Right lung (tissue), 10 donors: ENCODE measurements at places on chromosomes 1 and 21. TPM values are rescaled to one million over a fixed set of nuclear protein-coding genes. Genes with fewer than 3 reads are reported as not detected.

Gene RIMS3
- 1.6 TPM for polyA plus RNA-seq

Gene LORICRIN
- polyA plus RNA-seq = not detected

GRCh38 chr1:49951385-49951784, 72.4 kb downstream of the AGBL4 start:
- no peak for DNase-seq

Gene GNAT2
- polyA plus RNA-seq = not detected

- no peak for DNase-seq
Observed at GRCh38 chr1:170274131-170274501, 128.4 kb downstream of the NTMT2 start.

Gene C1orf105
- 0.36 TPM for polyA plus RNA-seq

DNA sequence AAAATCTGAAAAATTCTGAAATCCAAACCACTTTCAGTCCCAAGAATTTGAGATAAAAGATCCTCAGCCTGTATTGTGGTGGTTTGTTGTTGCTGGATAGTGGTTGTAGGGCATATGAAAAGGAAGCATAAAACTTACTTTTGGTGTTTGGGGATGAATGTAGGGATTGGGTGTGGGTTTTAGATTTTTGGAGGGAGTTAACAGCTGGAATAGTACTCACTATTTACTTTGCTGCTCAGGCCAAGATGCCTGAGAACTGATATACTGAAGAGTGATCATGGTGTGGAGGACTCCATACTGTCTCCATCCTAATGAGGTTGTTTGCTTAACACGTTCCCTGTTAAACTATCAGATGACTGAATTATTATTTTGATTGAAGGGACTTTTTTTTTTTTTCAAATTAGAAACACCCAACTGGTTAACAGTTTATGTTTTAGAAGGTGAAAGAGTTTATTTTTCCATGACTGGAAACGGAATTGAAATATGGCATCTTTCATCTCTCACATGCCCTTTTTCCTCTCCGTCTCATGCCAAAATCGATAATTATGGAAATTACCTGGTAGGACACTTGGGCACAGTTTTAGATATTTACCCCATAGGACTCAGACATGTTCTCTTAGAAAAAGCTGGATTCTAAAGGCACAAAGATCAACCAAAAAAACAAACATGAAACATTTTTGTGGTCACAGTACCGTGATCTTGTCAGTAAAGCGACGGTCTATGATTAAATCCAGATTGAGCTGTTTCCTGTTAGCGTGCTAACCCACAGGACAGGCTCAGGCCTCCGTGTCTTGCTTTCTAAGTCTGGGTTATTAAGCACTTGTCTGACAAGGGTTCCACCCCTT, 37.3 kb downstream of the RGL1 start:
- DNase-seq = peak; percentile 63

DNA sequence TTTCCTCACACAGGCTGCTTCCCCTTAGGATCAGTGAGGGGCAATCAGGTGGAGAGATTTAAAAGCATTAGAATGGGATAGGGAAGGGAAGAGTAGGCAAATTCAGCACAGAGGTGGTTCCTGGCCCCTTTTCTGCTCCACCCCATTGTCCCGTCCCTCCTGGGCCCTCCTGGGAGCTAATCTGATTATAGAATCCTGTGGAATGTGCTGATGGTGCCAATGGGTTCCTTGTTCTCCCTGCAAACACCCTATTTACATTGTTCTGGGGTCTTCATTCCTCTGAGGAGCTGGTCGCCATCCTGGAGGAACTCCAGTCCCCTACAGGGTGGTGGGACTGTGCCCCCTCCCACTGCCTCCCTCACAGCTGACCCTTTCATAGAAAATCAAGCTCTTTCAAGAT, 34.4 kb upstream of the LRP8 start:
- DNase-seq = no peak

Gene SLC35F3
- polyA plus RNA-seq = 0.97 TPM

DNA sequence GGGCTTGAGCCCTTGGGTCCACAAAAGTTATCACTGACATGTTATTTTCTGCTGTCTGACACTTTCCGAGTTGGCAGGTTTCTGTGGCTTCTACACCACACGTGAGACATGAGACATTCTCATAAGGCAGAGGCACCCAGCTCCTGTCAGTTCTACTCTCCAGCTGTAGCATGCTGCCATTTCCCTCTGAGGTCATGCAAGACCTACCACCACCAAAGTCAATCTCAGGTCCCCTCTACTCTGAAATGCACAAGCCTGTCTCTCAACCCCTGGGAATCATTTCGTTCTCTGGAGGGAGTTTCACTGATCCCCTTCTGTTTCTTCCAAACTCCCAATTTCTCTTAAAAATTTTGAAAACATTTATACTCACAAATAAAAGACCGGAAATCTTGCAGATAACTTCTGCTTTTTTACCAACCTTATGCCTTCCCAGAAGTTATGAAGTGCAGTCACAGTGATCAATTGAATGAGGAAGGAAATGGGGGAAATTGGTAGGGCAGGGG, 39.5 kb upstream of the CR2 start:
- no peak for DNase-seq

- DNase-seq = no peak
Observed at GRCh38 chr1:116375887-116376728, 3.1 kb downstream of the ATP1A1 start.

- no peak for DNase-seq
Observed at GRCh38 chr1:231642618-231643017, 16.0 kb downstream of the DISC1 start.

DNA sequence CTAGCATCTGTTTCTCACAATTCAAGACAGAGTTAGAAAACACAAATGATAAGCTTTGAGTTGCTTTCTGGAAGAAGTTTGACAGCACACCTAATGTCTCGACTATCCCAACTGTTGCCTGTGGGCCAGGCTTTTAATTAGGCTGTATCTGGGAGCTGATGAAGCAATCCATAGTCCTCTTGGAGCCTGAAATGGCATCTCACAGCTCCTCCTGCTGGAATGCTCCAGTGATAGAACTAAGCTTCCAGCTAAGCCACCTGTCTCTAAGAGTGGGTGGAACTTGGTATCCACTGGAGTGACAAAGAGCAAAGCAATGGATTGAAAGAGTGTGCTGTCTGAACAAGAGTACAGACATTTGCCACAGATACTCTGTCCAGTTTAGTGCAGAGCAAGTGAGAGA, 605.3 kb upstream of the NR5A2 start:
- DNase-seq = no peak

GRCh38 chr1:209866201-209866600, 38.4 kb downstream of the UTP25 start:
- no peak for DNase-seq

GRCh38 chr1:107771377-107771776, 193.6 kb downstream of the VAV3 start:
- no peak for DNase-seq

GRCh38 chr1:1419813-1420653, 1.0 kb downstream of the ANKRD65 start:
- no peak for DNase-seq

GRCh38 chr1:168304865-168305264, 24.2 kb downstream of the TBX19 start:
- DNase-seq = no peak

GRCh38 chr1:49187056-49187455, 410.4 kb upstream of the BEND5 start:
- DNase-seq = no peak

DNA sequence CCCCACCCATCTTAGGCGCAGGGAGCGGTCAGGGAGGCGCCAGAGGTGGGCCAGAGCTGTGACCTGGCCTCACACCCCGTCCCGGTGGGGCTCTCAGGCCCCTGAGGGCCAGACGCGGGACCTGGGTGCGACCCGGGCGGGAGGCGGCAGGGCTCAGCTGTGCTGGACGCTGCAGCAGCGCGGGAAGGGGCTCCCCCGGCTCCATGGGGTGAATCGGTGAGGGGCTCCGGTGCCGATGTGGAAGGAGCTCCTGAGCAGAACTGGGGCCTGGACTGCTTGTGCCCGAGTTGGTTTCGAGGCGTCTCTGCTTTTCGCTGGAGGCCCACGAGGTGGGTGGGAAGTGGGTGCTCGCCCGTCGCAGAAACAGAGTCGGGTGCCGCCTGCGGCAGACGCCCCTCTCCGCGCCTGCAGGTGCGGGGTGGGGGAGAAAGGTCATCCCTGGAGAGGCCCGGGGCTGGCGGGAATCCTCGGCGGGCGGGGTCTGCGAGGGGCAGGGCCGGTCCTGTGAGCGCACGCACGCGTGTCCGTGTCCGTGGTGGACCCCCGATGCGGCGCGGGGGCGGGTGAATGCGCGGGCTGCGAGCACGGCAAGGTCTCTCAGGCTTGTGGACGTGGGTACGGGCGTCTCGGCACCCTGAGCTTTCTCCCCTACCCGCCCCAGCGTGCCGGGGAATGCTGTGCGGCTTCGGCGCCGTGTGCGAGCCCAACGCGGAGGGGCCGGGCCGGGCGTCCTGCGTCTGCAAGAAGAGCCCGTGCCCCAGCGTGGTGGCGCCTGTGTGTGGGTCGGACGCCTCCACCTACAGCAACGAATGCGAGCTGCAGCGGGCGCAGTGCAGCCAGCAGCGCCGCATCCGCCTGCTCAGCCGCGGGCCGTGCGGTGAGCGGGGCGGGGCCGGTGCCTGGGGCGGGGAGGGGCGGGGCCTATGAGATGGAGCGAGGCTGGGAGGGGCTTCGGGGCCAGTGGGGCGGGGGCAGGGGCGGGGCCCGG, 20.4 kb downstream of the AGRN start:
- peak; percentile 42 for DNase-seq

Gene NHLH1
- polyA plus RNA-seq = 0.35 TPM

- DNase-seq = no peak
Observed at GRCh38 chr1:208161656-208162375, 82.4 kb downstream of the PLXNA2 start.

Gene HCRTR1
- not detected for polyA plus RNA-seq

DNA sequence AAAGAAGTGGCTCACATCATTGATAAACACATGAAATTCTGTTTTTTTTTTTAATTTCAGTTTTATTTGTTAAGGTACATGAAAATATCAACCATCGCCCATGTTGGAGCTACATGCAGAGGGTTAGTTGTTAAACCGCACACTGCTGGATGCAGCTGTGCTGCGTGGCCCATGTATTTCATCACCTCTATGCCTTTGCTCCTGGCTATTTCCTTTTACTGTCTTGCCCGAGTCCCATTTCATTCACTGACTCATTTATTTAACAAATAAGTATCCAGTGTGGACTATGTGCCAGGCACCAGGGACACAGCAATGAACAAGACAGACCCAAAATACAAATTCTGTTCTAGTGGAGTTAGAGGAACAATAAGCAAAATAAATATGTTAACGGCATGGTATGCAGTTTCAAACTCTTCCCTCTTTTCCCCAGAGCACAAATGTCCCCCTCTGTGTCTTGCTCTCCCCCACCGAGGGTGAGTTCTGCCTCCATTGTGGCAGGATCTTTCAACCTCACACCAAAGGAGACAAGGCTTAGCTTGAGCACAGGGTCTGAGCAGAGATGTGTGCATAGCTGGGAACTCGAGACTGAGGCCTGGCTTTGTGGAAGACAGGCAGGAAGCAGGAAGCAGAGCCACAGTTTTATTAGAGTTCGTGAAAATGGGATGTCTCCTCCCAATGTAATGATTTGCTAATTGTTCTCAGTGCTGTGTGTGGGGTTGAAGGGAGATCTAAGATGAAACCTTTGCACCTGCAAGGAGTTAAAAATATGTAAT, 44.6 kb downstream of the MAN1C1 start:
- DNase-seq = no peak

- no peak for DNase-seq
Observed at GRCh38 chr1:7810395-7810794, 26.3 kb downstream of the PER3 start.

Gene LCK
- 1.8 TPM for polyA plus RNA-seq

Gene RO60
- 47.9 TPM for polyA plus RNA-seq

GRCh38 chr1:222117809-222118208, 375.9 kb upstream of the DUSP10 start:
- DNase-seq = no peak

- DNase-seq = no peak
Observed at GRCh38 chr1:196680107-196680506, 28.3 kb downstream of the CFH start.

DNA sequence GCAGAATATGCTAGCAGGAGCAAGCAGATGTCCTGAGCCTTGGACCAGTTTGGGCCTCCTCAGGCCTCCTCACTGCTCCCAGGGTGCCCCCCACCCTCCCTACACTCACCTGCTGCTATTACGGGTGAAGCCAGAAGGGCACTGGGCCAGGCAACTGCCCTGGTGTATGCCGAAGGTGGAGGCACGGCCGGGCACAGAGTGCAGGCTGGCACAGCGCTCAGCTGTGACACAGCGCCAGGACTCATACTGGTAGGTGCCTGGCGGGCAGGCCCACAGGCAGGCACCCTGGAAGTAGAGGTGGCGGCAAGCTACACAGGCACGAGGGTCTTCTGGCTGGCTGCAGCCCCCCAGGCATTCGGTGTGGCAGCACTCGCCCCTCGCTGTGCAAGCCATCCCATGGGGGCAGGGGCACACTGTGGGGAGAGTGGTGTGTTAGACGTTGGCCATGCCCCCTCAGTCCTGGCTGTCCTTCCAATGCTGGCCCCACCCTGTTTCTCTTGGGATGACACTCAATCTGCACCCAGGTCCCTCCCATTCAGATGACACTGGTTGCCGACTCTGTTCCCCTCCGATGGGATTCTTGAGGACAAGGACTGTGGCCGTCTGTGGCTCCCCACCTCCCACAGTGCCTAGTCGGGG, 7.0 kb downstream of the INSRR start:
- no peak for DNase-seq

- no peak for DNase-seq
Observed at GRCh38 chr1:94379615-94380014, 38.6 kb upstream of the ABCD3 start.

Gene ENO1
- 753 TPM for polyA plus RNA-seq

DNA sequence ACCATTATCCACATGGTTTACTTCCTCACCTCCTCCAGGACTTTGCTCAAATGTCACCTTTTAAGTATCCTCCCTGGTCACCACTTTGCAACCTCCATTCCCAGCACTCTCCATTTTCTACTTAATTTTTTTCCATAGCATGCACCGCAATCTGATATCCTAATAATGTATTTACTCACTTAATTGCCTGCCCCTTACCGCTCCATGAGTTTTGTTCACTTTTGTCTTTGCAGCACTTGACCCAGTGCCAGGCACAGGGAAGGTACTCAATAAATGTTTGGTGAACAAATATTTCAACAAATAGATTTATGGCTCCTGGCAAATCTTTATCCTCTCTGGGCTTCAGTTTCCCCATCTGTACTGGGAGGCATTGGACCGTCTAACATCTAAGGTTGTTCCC, 53.6 kb downstream of the UBE2T start:
- DNase-seq = no peak

DNA sequence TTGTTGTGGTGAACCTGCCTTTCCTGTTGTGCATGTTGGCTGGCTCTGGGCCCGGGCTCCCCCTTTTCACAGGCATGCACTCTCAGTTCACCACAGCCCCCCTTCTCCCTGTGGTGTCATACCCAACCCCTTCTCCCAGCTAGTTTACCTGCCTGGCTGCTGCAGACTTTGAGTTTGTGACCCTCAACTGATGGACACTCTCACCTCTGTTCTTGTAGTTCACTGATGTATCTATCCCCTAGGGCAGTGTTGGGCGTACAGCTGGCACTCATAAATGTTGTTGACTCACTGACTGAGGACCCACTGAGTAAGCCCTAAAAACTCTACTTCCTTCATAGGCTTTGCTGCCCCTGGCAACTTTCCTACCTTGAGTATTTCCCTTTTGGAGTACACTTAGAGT, 54.9 kb downstream of the WDR64 start:
- no peak for DNase-seq

GRCh38 chr21:27225940-27226339, 259.1 kb upstream of the ADAMTS5 start:
- DNase-seq = no peak

GRCh38 chr1:18836654-18837053, 22.8 kb downstream of the TAS1R2 start:
- DNase-seq = no peak
